ENCODE measurements at places on chromosomes 12 and 14.
A peak's percentile ranks its signal among the peaks of the same experiment; 100 is the strongest.

DNA sequence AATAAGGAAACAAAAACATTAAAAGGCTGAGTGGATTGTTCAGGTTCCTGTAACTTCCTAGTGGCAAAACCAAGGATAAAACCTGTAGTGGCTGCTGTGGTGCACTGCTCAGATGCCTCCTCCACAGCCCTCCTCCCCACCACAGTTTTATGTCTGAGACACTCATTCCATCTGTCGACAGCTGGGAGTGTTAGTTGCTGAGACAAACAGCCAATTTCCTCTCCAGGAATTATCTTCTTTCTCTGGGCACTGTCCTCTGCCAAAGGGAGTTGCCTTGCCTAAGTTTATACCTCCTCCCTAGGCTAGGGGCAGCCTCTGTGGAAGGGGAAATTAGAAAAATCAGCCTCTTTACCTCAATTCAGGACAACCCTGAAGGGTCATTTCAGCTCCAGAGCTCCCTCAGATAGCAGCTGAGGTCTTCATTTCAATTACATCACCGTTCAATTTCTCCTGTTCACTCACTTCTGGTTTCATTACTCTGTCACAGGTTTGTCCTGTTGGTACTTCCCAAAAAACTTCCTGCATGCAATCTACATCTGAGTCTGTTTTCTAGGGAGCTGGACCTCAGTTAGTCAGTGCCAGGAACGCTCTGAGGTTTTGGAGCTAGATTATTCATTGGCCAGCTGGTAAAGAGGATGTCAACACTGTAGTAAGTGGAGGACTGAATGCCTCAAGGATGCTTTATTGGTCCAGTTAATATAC is 74.9 kb upstream of the ATP2B1 start:
- DNase-seq, result peak; percentile 37

- peak; percentile 27 for DNase-seq
These were observed 353.8 kb downstream of the RAD51B start for GRCh38 chr14:68173227-68173972.

GRCh38 chr12:47744778-47745436 is 13.8 kb downstream of the RAPGEF3 start:
- DNase-seq, result no peak

- no peak for DNase-seq
These were observed 14.4 kb downstream of the SNX6 start for GRCh38 chr14:34615507-34615906.

GRCh38 chr14:64400829-64401459 is 12.8 kb downstream of the MTHFD1 start:
- no peak for DNase-seq

GRCh38 chr14:51341338-51341737 is 101.3 kb downstream of the TMX1 start:
- DNase-seq, result no peak

GRCh38 chr14:51962711-51963110 is 26.6 kb upstream of the RTRAF start:
- DNase-seq, result peak; percentile 4

GRCh38 chr12:117762143-117762542 is 206.6 kb downstream of the KSR2 start:
- DNase-seq, result no peak

GRCh38 chr14:96091941-96092411 is 52.8 kb downstream of the C14orf132 start:
- peak; percentile 64 for DNase-seq

DNA sequence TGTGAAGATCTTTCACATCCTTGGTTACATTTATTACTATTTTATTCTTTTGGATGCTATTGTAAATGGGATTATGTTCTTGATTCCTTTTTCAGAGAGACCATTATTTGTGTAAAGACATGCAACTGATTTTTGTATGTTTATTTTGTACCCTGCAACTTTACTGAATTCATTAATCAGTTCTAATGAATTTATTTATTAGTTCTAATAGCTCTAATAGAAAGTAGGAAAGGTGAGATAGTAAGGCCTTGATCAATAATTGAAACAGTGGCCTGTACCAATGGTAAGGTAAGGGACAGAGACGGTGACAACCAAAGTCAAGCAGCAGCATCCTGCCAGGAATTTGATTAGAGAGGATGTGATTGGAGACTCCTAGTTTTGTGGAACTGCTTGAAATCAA is 224.1 kb downstream of the PHLDA1 start:
- DNase-seq, result no peak

DNA sequence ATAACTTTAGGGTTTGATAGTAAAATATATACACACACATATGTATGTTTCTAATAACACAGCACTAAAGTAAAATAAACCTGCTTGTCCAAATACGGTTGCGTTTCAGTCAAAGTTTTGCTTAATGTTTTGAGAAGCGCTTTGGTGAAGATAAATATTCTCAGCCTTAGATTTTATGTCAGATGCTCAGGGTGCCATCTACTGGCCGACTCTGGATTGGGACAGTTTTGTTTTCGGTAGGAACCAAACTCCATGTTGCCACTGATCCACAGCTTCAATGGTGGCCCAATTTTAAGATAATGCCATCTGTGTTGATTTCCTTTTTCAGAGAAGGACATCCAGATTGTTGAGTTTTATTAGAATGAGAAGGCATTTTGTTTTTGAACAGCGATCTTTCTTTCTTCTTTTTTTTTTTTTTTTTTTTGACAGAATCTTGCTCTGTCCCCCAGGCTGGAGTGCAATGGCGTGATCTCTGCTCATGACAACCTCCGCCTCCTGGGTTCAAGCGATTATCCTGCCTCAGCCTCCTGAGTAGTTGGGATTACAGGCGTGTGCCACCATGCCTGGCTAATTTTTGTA is 43.1 kb downstream of the LLPH start:
- peak; percentile 82 for DNase-seq

GRCh38 chr14:57139173-57139572 is 129.5 kb downstream of the EXOC5 start:
- no peak for DNase-seq

GRCh38 chr14:75153295-75153694 is 23.1 kb downstream of the TMED10 start:
- no peak for DNase-seq

- no peak for DNase-seq
These were observed 112.0 kb upstream of the TMPO start for GRCh38 chr12:98403385-98403784.

GRCh38 chr12:105315726-105316125 is 14.8 kb upstream of the C12orf75 start:
- DNase-seq, result no peak

GRCh38 chr12:93128332-93128707 is 199.2 kb upstream of the EEA1 start:
- DNase-seq, result no peak

GRCh38 chr12:64682572-64683277 is 72.4 kb downstream of the RASSF3 start:
- DNase-seq, result peak; percentile 56

GRCh38 chr12:121874071-121874470 is 14.5 kb upstream of the PSMD9 start:
- no peak for DNase-seq

- no peak for DNase-seq
These were observed 23.0 kb upstream of the SERPINA4 start for GRCh38 chr14:94538070-94538740.

All from fibroblast of skin of scalp (primary cell).